IgD-negative memory B cell (primary cell): ENCODE measurements at places on chromosomes 7 and 10. TPM values are rescaled to one million over a fixed set of nuclear protein-coding genes. Genes with fewer than 3 reads are reported as not detected.

Gene LEP
- polyA plus RNA-seq: not detected

Gene PLA2G12B
- not detected for polyA plus RNA-seq

Gene CREB5
- 1.3 TPM for polyA plus RNA-seq

Gene FFAR4
- polyA plus RNA-seq: not detected

Gene LAMTOR4
- polyA plus RNA-seq: 443 TPM

Gene CTNNA3
- 1.0 TPM for polyA plus RNA-seq

Gene PRPS1L1
- not detected for polyA plus RNA-seq

Gene LRRC18
- 0.58 TPM for polyA plus RNA-seq

Gene AGAP3
- polyA plus RNA-seq: 3.5 TPM

Gene ASIC3
- polyA plus RNA-seq: not detected

Gene GOLGA7B
- not detected for polyA plus RNA-seq

Gene DENND11
- 8.9 TPM for polyA plus RNA-seq

Gene WIPF3
- polyA plus RNA-seq: not detected

Gene DRGX
- polyA plus RNA-seq: not detected

Gene ANKRD7
- not detected for polyA plus RNA-seq

Gene PTF1A
- not detected for polyA plus RNA-seq

Gene ARMS2
- polyA plus RNA-seq: not detected

Gene MLXIPL
- polyA plus RNA-seq: not detected

Gene TBXAS1
- polyA plus RNA-seq: 16.7 TPM

Gene FOXI2
- polyA plus RNA-seq: not detected

Gene HYAL4
- polyA plus RNA-seq: not detected

Gene KIAA1217
- not detected for polyA plus RNA-seq

Gene NUDT13
- polyA plus RNA-seq: 1.3 TPM

Gene SLC29A4
- polyA plus RNA-seq: not detected

Gene HUS1
- polyA plus RNA-seq: 38.3 TPM

Gene STAG3
- polyA plus RNA-seq: 61.5 TPM

Gene SPDYE2
- polyA plus RNA-seq: 1.2 TPM

Gene ERVW-1
- 0.06 TPM for polyA plus RNA-seq

Gene MYL10
- polyA plus RNA-seq: not detected

Gene CUBN
- not detected for polyA plus RNA-seq

Gene SOSTDC1
- polyA plus RNA-seq: not detected

Gene LRRC4
- polyA plus RNA-seq: not detected

Gene GFRA1
- not detected for polyA plus RNA-seq

Gene CRHR2
- polyA plus RNA-seq: not detected

Gene FAM25G
- not detected for polyA plus RNA-seq

Gene DDC
- polyA plus RNA-seq: not detected

Gene FOXP2
- not detected for polyA plus RNA-seq

Gene TMEM196
- not detected for polyA plus RNA-seq

Gene SCART1
- polyA plus RNA-seq: not detected

Gene KCND2
- not detected for polyA plus RNA-seq

Gene VPS37D
- polyA plus RNA-seq: 0.39 TPM

Gene CALN1
- not detected for polyA plus RNA-seq

Gene NPSR1
- not detected for polyA plus RNA-seq
